ENCODE measurements at places on chromosomes 6 and 20. TPM values are rescaled to one million over a fixed set of nuclear protein-coding genes. Genes with fewer than 3 reads are reported as not detected.

MYBL2 gene
- 1.1 TPM for total RNA-seq

NKX2-4 gene
- not detected for total RNA-seq

ARHGAP40 gene
- total RNA-seq = not detected

- no peak overlapping the region for H3K27ac ChIP-seq
- H3K4me3 ChIP-seq = no peak overlapping the region
- no peaks in the 10 kb centered on the region for H3K4me1 ChIP-seq
- no peak for DNase-seq
- H3K36me3 ChIP-seq = no peaks in the 10 kb centered on the region
Measured at GRCh38 chr20:63377256-63377941, 16.2 kb upstream of the CHRNA4 start.

DNA sequence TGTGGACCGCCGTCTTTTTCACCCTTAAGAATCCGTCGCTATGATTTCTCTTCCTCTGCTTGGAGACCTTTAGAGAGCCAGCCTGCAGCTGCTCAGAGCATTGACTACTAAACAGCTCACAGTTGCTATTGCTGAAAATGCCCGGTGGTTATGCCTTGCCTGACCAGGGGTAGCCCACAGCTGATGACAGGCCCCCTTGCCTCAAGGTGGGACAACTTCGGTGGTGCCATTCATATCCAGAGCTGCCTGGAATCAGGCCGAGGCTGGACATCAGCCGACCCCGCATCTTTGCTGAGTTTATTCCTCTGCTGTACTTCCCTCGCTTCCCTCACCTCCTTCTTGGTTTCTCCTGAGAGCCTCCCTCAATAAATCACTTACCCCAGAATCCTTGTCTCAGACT lies 39.6 kb downstream of the OVOL2 start:
- no peak overlapping the region for H3K27ac ChIP-seq
- no peak for DNase-seq

GRCh38 chr6:101830501-101831031 lies 437.1 kb downstream of the GRIK2 start:
- no peak overlapping the region for H3K4me3 ChIP-seq
- no peaks in the 10 kb centered on the region for H3K36me3 ChIP-seq
- no peaks in the 10 kb centered on the region for H3K4me1 ChIP-seq
- H3K27ac ChIP-seq = no peak overlapping the region
- H3K27me3 ChIP-seq = no peaks in the 10 kb centered on the region

GRCh38 chr20:24853916-24854315 lies 95.2 kb upstream of the CST7 start:
- H3K4me1 ChIP-seq = no peaks in the 10 kb centered on the region
- no peak overlapping the region for H3K27ac ChIP-seq
- H3K36me3 ChIP-seq = no peaks in the 10 kb centered on the region
- H3K4me3 ChIP-seq = no peak overlapping the region
- H3K27me3 ChIP-seq = peaks cover 4% of the 10 kb centered on the region

DNA sequence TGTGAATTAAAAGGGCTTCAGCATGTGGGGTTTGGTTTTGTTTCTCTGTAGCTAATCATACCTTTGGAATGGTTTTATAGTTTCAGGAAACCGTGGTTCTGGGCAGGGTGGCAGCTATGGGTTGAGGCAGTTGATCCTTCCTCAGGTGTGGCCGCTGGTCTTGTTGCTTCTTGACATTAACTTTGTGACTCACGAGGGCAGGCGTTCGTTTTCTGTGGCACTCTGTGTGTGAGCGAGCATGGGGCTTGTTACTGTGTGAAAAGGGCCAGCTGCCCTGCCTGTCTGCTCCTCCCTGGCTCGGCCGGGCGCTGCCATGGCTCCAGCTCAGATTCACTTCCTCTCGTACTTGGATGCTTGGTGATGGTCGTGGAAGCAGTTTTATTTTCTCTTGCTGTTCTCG lies 16.2 kb downstream of the DNAJC5 start:
- H3K4me3 ChIP-seq = no peak overlapping the region
- peak overlapping the region; percentile 75 for H3K27ac ChIP-seq
- peak; percentile 83 for DNase-seq
- H3K36me3 ChIP-seq = no peaks in the 10 kb centered on the region
- H3K27me3 ChIP-seq = no peaks in the 10 kb centered on the region
- H3K4me1 ChIP-seq = peaks cover 15% of the 10 kb centered on the region

GRCh38 chr6:133428295-133428694 lies 187.1 kb downstream of the EYA4 start:
- no peaks in the 10 kb centered on the region for H3K4me1 ChIP-seq
- no peak for DNase-seq
- no peak overlapping the region for H3K27ac ChIP-seq
- H3K36me3 ChIP-seq = no peaks in the 10 kb centered on the region

Measured in transverse colon (tissue), 4 donors.